ENCODE measurements at places on chromosomes 16 and 17.
A peak's percentile ranks its signal among the peaks of the same experiment; 100 is the strongest.

DNA sequence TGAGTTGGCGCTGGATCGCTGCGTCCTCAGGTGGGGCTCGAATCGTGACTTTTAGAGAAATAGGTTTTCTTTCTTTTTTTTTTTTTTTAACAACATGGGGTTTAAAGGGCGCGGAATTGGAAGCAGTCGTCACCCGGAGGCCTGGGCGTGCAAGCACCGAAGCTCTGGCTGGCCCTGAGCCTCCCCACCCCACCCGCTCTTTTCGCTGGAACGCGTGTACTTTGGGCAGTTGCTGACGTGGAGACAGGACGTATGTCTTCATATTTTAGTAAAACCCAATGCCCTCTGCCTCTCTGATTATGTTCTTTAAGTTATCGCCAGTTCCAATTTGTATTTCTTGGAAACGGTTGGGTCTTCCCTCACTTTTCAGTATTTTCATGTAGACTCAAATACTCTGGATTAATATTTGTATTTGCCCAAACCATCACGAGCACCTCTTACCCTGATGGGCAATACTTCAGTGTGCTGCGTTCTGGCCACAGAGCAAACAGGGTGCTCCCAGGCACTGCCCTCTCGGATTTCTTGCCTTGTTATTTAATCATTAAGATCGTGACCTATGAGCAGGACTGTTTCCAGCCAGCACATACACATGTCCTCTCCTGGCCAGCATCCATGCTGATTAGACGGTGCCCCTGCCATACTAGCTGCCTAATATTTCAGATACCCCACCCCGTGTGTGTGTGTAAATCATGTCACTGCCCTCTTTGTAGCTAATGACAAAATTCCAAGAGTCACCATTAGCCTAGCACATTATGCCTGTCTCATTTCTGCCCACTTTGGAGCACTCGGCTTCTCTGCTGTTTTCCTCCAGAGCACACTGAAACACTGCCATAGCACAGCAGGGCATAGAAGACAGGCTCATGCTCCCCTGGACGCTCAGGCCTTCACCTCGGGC is 805 bp upstream of the C16orf95 start:
- peak; percentile 76 for DNase-seq

DNA sequence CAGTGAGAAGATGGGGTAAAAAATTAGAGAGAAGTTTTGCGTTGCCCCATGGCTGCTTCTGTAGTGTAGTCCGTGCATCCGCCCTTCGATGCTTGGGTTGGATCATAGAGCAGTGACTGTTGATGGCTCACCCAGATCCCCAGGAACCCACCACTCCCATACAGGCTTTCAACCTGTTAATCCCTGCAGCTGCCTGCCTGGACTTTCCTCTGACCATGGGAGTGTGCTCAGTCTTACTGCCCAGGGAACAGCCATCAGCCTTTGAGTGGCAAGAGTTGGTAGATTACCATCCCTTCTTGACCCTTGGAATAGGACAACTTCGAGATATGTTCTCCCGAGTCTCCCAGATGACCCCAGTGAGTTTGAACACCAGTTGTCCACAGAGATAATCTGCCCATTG is 299.5 kb upstream of the HSBP1 start:
- no peak for DNase-seq

GRCh38 chr16:15641753-15642556 is 999 bp downstream of the MARF1 start:
- DNase-seq = no peak

- no peak for DNase-seq
Measured at GRCh38 chr17:30229012-30229411, 6.5 kb downstream of the SLC6A4 start.

DNA sequence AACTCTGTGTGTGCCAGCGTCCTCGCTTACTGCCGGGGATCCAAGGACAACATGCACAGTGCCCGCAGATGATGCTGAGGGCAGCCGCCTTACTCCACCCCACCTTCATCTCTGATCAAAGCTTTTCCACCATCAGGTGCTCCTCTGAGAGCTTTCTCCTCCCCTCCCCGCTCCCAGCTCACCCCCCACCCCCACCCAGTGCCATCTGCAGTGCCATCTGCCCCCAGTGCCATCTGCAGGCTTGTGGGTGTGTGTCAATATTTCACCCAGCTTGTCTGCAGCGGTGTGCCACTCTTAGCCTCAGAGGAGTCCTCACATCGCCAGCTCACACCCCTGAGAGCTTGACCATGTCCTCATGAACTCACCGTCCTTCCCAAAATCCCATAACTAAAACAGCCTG is 98.2 kb upstream of the NOL11 start:
- no peak for DNase-seq

GRCh38 chr17:59186850-59187249 is 23.0 kb upstream of the SMG8 start:
- no peak for DNase-seq

DNA sequence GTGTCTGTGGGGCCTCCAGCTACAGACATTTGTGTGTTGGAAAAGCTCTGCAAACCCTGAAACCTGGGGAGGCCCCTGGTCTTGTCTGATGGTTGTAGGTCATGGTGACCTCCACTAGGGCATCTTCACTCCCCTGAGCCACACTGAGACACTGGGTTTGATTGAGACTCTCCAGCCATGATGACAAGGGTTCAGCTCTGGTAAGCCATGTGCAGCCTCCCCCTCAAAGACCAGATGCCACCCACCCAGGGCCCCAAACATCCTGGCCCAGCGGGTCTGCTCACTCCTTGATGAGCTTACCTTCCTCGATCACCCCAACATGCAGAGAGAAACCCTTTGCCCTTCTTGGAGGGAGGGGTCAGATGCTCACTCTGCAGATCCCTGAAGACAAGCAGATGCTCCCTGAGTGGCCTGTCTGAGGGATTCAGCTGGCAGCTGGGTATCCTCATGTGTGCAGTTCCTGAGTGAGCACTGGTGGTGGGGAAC is 101.6 kb downstream of the METRNL start:
- DNase-seq = no peak

GRCh38 chr16:85570735-85571562 is 42.2 kb upstream of the GSE1 start:
- DNase-seq = no peak

GRCh38 chr17:37516127-37516571 is 26.5 kb downstream of the DUSP14 start:
- no peak for DNase-seq
